Brain pericyte (primary cell): ENCODE measurements at places on chromosomes 12 and 14.

DNA sequence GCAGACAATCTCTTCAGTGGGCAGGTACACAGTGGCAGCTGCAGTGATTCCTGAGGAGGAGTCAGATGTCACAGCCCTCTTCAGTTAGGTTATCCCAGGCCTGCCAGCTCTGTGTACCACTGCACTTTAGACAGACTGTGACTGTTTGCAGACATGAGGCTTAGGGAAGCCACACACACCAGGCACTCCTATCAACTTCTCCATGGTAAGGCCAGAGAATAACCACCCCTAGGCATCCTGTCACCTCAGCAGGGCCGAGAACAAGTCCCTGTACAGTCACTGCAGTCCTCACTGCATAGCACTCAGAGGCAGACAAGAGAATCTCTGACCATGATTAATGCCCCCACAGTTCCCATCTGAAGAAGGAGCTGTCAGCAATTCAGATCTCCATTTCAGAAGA is 296.5 kb downstream of the GALC start:
- no peak for DNase-seq

DNA sequence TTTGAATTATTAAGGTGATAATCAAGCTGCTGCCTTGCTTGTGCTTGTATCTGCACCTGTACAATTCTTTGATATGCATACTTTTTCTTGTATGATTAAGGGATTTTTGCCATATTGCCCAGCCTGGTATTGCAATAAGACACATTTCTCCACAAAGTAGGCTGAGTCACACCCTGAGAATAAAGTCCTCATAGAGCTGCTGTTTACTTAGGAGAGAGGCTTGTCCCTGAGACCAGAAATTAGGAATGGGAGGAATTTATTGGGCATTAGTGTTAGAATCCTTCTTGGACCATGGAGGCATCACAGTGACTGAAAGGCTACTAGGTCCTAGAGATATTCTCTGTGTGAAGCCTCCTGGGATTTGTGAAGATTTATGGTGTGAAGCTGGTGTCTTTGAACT is 506.8 kb upstream of the FBXO33 start:
- no peak for DNase-seq

DNA sequence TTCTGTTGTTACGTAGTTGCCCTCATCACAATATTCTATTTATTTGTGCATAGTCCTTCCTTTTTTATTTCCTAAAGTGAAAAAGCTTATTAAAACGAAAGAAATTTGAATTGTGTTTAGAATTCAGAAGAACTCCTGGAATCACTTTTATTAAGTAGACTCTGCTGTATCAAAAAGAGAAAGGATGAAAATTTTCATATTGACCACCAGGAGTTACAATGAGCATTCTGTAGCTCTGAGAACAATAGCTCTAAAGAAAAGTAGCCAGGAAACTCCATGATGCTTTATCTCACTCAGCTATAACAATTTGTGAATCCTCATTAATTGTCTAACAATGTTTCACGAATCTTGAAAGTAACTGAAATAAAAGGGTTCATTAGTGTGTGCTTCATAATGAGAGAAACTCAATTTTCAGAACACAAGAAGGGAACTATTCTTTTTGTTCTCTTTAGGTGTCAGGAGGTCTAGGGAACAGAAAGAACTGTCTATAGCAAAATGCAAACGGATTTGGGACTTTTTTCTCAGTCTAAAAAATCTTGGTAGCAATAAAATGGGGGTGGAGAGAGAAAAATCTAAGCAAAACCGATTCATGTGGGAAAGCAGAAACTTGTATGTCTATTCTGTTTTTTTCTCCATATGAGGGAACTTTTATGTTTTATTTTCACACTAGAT is 19.3 kb downstream of the ASCL1 start:
- no peak for DNase-seq

GRCh38 chr14:68877993-68878575 is 85.2 kb upstream of the ZFP36L1 start:
- DNase-seq = no peak

DNA sequence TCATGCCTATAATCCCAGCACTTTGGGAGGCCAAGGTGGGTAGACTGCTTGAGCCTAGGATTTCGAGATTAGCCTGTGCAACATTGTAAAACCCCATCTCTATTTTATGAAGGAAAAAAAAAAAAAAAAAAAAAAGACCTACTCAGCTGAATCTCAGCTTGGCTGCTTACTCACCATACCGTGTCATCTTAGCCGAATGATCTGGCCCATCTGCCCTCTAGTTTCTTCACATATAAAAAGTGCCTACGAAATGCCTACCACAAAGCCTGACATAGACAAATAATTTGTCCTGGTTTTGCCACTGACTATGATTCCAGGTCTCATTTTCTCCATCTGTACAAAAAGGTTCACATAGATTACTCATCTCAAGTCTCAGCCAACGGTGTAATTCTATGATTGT is 10.1 kb downstream of the DIABLO start:
- DNase-seq = no peak

DNA sequence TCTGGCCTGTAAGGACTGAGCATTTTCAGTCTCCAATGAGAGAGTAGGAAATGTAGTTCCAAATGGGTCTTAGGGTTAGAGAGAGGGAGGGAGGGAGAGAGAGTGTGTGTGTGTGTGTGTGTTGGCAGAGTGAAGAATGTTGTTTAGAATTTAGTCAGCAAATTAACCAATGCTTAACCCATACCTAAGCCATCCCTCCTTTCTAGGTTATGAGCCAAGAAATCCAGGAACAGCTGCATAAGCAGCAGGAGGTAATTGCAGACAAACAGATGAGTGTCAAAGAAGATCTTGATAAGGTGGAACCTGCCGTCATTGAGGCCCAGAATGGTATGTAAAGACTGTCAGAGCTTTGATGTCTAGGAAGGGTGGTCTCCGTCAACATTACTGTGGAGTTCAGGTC is 56.9 kb downstream of the HSP90AA1 start:
- DNase-seq = no peak

- DNase-seq = no peak
These were observed 52.4 kb downstream of the ANAPC7 start for GRCh38 chr12:110351119-110351518.

- no peak for DNase-seq
These were observed 53.4 kb upstream of the MMP17 start for GRCh38 chr12:131774576-131775391.

- DNase-seq = no peak
These were observed 50.1 kb downstream of the CCDC88C start for GRCh38 chr14:91367173-91368171.

- peak; percentile 33 for DNase-seq
These were observed 121.7 kb downstream of the RALGAPA1 start for GRCh38 chr14:35687335-35687939.

DNA sequence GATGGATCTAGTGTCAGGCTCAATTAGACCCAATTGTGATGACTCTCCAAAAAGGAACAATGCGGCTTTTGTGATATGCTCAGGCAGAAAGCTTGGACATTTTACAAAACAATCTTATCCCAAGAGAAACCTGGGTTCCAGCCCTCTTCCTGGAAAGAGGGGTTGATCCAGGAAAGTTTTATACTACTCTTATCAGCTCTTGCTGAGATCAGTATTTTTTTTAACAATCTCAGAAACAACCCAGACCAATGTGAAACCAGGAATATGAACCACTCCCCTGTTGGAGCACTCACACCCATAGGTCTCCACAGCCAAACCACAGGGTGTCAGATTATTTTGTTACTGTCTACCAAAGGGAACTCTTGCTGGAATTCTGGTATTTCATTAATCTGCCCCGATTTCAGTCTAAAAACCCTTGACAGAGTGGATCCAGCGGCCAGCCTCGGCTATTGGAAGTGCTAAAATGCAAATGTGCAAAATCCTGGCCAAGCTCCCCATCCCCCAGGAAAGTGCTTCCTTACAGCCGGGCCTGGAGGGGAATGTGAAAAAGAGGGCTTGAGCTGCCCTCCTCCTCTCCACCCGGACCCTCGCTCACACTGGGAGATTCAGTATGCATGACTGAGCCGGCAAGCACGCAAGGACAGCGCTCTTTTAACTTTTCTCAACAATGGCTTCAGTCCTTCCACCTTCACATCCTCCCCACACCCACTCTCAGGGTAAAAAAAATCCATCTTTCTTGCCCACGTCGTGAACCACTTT is 4.0 kb downstream of the FBXL14 start:
- DNase-seq = no peak

DNA sequence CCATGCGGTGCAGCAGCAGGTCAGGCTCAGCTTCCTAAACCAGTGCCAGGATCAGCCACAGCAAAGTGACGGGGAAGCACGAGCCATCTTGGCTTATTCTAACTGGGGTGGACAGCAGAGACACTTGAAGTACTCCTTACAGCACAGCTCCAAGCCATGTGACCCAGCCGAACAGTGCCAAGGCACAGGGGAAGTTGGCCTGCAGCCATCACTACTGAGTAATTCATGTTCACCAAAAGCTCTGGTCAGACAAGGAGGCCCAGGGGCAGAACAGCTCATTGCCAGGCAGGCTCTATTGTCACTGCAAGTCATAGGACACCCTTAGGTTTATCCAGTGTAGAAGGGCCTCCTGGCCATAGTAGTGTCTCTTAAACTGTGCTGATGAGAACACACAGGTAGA is 23.4 kb upstream of the SLC35F4 start:
- DNase-seq = no peak

DNA sequence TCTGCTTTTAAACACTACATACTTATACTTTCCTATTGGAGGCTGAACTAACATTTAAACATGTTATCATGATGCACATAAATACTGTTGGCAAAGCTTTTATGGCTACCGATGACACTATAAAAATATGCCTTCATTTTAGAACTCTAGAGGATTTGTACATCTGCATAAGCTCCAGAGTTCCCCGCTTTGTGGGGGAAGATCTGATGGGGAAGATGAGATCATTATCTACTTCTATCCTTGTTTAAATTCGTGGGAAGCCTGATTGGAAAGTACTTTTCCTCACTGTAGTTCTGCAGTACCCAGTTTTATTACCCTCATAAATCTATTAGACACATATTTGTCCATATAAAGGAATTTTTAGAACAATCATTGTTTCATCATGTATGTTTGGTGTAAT is 299.6 kb upstream of the ATP2B1 start:
- no peak for DNase-seq

DNA sequence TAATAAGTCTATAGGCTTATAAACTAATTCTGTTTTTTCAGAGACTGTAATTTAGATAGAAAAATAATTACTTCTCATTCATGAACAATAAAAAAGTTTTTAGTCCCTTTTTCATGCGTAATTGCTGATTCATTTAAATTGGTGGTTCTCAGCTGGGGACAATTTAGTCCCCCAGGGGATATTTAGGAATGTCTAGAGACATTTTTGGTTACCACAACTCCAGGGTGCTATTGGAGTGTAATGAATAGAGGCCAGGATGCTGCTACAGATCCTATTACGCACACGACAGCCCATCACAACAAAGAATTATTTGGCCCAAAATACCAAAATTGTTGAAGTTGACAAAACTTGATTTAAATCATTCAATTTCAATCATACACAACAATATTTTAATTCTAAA is 22.8 kb upstream of the VCPKMT start:
- DNase-seq = no peak

DNA sequence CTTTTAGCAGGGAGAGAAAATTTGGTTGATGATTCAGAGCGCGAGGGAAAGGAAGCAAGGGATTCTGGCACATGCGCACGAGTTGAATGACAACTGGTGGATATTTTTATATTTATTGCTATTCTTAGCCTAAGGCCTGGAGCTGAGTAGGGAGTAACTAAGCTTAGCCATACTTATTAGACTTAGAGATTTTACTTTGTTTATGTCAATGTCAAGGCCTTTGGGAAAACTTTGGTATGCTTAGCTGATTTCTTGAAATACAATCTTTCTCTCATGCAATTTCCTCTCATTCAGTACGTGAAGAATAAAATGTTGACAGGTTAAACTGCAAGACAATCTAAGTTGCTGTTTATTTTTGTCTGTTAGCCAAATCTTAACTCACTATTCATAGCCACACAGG is 101.1 kb downstream of the CRADD start:
- DNase-seq = no peak

DNA sequence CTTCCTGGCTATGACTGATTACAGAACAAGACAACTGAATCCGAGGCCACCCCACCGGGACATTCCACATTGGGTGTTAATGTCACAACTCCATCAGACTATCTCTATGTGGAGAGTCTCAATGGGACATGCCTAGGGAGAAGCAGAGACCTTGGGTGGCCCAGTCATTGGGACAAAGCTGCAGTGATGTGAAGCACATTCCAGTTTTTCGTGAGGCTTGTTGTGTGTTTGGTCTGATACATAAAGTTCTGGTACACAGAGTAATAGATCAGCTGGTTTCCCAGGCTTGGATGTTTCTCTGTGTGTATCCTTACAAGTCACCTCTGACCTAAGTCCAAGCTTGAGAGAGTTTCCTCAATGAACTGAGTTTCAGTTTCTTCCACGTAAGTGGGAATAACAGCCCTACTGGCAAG is 42.3 kb downstream of the CPM start:
- no peak for DNase-seq

DNA sequence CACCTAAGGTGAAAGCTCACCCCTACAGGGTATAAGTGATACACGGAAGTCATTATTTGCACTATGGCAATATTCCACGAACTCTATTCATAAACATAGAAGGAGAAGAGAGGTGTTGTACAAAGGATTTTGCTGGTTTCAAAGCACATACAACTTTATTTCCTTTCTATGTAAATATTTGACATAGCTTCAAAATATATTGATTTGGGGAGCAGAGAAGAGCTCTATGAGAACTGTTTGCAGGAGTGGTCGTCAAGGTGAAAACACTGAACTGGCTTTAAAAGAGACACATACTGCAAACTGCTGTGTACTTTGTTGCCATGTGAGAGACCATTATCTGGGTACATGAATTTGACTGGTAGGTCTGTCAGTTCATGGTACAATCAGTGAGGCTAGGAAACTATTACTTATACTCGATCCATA is 16.7 kb downstream of the CNIH1 start:
- no peak for DNase-seq

GRCh38 chr12:120121766-120122293 is 5.3 kb upstream of the RAB35 start:
- DNase-seq = no peak

DNA sequence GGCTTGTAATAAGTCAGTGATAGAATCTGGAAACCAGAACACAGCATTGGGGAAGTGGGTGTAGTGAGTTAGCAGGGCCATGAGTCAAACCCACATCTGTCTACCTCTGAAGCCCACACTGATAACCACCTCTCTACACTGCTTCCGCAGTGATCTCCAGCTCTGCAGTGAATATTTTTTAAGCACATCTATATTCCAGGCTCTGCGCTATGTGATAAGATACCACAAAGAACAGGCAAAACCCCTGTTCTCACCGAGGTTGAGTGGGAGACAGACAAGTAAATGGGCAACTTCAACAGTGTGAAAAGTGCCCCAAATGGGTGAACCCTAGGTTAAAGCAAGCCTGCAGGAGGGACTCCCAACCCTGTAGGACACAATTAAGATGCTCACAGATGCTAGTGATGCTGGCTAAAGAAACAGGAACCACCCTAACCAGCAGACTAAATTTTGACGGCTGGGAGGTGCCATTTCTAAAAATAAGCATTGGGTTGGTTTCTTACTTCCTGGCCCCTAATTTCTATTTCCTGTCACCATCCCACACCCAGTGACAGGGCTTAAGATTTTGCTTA is 375.0 kb downstream of the DPF3 start:
- DNase-seq = no peak

GRCh38 chr14:102590667-102591099 is 1.8 kb upstream of the RCOR1 start:
- no peak for DNase-seq
